Cardiac muscle cell (in vitro differentiated cells and primary cell): ENCODE measurements at places on chromosomes 2 and 18.

- no peak for DNase-seq
These were observed 241.2 kb downstream of the ALPK2 start for GRCh38 chr18:58387716-58388115.

DNA sequence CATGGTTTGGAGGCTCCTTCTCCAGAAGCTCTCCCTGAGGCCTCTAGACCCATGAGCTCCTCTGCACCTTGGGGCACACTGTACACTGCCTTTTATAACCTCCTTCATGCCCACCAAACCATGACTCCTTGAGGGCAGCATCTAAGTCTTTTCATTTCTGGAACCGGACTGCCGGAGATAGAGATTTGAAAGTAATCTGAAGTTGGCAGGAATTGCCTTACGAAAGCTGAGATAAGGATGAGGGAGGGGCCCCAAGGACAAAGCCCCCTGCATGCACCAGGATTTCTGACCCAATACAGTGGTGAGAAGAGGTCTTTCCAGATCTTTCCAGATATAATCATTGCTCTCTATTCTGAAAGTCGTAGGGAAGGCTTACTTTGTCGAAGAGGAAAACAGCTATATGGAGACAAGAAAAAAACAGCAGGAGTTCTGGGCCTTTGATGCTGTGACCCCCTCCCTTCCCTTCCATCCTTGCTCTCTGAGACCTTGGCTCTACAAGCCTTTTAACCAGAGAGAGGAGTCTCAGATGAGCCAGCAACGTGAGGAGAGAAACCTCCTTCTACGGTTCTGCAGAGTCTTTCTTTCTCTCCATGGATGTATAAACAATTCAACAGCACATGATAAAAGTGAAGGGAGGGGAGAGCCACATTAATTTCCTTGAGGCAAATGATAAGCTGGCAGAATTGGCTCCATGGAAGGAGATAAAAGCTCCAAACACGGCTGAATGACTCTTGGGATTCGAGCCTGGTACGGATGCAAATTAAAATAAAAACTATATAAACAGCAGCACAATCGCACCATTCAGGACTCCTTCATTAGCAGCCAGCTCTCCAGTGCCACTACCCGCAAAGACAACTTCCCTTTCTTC lies 88.0 kb upstream of the RTN4 start:
- DNase-seq, result no peak

- no peak for DNase-seq
These were observed 92.3 kb downstream of the METTL8 start for GRCh38 chr2:171341394-171342066.

DNA sequence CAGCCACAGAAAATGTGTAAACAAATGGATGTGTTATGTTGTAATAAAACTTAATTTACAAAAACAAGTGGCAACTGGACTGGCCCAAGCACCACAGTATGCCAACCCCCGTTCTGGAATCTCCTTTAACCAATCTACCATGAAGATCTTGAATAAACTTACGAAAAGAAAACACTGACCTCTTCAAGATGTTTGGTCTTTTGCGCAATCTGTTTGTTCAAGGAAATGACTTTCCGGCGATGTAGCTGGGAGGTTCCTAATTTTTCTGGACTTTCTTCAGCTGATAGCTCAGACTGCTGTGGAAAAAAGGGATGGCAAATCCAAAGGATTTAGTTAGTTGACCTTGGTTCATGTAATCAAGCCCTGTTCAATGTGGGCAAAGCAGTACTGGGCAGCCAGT lies 55.7 kb downstream of the CCDC93 start:
- DNase-seq, result no peak

DNA sequence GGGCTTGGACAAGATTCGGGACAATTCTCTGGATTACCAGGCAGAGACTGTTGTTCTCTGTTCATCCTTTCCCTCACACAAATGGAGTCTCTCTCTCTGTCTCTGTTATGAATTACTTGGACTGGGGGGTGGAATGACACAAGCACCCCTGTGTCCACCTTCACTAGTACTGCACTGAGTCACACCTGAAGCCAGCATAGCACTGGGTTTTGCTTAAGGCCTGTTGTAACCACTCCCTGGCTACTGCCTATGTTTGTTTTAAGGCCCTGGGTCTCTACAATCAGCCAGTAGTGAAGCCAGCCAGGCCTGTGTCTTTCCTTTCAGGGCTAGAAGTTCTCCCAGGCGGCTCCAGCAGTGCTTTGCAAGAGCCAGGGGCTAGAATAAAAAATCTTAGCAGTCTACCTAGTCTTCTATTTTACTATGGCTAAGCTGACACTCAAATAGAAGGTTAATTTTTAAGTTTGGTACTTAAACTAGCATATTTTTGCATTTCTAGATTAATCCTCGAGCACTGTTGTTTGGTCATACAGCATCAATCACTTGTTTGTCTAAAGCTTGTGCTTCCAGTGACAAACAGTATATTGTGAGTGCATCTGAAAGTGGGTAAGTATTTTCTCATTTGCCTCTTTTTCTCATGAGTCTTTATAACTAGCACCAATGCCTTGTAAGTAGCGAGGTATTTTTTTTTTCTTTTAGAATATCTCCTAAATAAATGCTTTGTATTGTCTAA lies 27.8 kb downstream of the WDR7 start:
- no peak for DNase-seq

- DNase-seq, result no peak
These were observed 230.5 kb downstream of the PIK3C3 start for GRCh38 chr18:42185486-42185885.

GRCh38 chr18:75208155-75208835 lies 644 bp downstream of the PTGR3 start:
- peak; percentile 67 for DNase-seq

DNA sequence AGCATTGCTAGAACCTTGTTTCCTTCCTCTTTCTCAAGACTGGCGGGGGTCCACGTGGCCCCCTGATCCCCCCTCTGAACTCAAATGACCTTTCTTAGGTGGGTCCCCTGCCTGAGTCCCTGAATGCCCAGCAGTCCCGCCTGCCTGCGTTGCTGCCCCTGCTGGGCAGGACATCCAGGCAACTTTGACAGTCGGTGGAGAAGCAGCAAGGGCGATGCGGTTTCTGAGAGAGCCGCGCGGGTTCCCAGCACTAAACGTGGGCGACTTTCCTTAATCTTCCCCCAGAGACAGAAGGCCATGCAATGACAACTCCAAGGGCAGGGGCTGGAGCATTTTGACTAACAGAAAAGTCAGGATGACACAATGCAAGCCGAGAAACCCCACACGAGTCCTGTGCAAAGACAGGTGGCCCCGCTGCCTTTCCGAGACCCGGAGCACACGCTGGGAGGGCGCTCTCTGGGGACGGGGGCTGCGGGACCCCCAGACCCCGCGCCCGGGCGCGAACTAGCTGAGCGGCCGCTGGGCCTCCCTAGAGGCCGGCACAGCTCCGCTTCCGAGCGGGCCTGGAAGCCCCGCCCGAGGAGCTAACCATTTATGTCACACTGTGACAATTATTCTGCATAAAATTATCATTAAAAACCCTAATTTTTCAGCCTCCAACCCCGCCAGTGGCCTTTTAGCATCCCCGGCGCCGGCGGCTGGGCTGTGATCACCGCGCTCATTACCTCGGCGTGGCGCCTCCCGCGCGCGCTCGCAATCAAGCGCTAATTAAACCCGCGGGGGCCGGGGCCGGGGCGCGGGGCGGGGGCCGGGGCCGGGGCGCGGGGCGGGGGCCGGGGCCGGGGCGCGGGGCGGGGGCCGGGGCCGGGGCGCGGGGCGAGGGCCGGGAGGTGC lies 27.4 kb downstream of the ASB18 start:
- DNase-seq, result no peak

DNA sequence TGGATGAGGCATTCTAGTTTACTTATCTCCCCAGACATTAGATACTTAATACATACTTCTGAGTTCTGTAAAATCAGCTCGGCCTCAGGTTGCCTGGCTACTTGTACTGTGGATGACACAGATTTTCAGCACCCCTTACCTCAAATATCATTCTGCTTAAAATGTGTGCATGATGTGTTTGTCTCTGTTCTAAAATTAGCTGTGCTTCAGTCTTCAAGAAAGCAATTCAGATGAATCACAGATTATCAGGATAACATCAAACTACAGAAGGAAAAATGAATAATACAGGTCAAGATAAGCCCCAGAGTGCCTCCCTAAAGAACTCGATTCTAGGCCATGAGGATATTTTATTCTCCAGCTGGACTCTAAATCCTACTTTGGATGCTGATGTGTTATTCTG lies 21.3 kb upstream of the MAPRE2 start:
- no peak for DNase-seq

- no peak for DNase-seq
These were observed 128.7 kb downstream of the PLA2R1 start for GRCh38 chr2:159933727-159934049.

DNA sequence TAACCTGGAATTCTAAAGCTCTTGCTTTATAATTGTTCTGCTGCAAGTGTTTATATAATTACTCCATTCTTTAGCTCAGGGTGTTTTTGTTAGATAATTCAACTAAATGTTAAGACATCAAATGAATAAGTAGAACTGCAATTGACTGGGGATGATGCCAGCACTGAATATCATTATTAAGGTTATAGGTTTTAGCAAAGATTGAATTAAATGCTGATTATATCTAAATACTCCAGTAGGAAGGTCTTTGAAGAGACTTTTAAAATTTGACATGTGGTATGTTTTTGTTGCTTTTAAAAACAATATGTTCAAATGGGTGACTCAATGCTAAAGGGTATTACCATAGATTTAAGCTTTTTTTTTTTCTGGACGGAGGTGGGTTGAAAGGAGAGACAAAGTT lies 170.1 kb upstream of the THUMPD2 start:
- DNase-seq, result no peak

DNA sequence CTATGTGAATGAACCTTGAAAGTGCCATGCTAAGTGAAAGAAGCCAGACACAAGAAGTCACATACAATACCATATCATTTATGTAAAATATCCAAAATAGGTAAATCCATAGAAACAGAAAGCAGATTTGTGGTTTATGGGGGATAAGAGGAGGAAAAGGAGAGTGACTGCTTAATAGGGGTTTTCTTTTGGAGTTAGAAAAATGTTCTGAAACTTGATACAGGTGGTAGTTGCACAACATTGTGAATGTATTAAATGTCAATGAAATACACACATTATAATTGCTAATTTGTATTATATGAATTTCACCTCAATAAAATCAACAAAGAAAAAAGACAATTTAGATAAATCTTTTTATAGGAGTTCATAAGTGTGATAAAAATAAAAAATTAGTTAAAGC lies 37.1 kb downstream of the MEMO1 start:
- no peak for DNase-seq

GRCh38 chr2:43001055-43001378 lies 208.6 kb upstream of the HAAO start:
- DNase-seq, result no peak

GRCh38 chr2:101442667-101443061 lies 32.2 kb downstream of the RFX8 start:
- DNase-seq, result no peak

- no peak for DNase-seq
These were observed 235.0 kb downstream of the MBD5 start for GRCh38 chr2:148255929-148256328.

DNA sequence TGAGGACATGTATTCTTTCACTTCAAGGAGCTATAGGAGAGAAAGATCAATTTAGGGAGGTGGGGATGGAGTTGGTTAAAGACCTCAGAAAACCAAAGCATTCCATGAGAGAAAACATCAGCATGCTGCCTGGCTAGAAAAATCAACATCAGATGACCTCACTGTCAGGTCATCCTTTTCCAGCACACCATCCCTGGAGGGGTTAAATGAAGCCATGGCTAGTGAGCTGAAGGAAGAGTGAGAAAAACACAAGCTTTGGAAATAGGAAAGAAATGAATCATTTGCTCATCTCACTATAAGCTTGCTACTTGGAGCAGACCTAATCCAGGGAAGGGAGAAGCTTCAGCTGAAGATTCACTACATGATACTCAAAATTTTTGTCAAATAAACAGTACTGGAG lies 109.5 kb upstream of the ITGB6 start:
- no peak for DNase-seq

- DNase-seq, result no peak
These were observed 130.0 kb downstream of the FIGN start for GRCh38 chr2:163605779-163606178.

- DNase-seq, result no peak
These were observed 39.3 kb upstream of the STPG4 start for GRCh38 chr2:47194410-47194809.

- no peak for DNase-seq
These were observed 2.5 kb upstream of the RAB27B start for GRCh38 chr18:54825601-54826344.

DNA sequence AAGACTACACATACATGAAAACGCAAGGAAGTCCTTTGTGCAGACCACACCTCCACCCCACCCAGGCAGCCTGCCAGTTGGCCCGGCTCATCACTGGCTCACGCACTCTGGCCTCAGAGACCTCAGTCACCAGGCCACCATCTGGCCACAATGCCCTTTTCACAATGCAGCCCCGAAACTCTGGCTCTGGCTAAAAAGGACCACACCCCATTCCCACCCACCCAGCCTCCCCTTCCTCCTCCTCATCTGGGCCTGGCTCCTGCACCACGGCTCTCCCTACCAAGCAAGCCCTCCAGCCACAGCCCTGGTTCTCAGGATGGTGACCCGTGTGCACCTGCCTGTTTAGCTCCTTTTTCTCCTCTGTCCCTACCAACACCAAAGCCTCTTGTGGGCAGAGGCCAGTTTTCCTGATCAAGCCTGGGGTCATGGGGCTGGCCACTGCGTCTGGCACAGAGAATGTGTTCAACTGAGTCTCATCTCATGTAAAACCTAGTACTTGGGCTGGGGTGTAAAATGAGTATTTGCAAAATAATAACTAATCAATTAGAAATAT lies 7.4 kb downstream of the HDAC4 start:
- DNase-seq, result peak; percentile 33

DNA sequence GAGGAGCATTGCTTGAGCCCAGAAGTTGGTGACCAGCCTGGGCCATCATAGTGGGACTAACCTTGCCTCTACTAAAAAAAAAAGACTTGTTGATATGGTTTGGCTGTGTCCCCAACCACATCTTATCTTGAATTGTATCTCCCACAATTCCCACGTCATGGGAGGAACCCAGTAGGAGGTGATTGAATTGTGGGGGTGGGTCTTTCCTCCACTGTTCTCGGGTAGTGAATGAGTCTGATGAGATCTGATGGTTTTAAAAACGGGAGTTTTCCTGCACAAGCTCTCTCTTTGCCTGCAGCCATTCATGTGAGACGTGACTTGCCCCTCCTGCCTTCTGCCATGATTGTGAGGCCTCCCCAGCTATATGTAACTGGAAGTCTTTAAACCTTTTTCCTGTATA lies 47.0 kb downstream of the PROC start:
- DNase-seq, result no peak

GRCh38 chr2:190488516-190489233 lies 45.8 kb downstream of the NEMP2 start:
- DNase-seq, result no peak

DNA sequence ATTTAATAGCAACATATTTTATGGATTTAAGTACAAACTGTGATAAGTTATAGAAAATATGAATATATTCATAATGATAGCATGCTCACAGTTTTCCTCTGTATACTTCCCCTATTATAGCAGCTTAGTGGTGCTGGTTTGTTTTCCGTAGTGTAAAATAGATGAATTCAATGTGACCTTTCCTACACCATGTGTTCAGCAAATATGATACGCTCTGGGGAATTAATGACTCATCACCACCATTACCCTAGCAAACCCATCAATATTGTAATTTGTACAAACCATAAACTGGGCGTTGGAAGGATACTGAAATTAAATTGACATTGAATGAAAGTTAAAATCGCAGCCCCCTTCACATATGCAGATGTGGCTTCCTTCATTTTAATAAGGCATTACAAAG lies 58.7 kb upstream of the CDH19 start:
- no peak for DNase-seq

- no peak for DNase-seq
These were observed 1.2 kb downstream of the HOXD4 start for GRCh38 chr2:176152350-176153181.
